Subcutaneous adipose tissue (tissue), 4 donors: ENCODE measurements at places on chromosomes 5 and 9. TPM values are rescaled to one million over a fixed set of nuclear protein-coding genes. Genes with fewer than 3 reads are reported as not detected.

PTGES gene
- total RNA-seq: 26.2 TPM

CCL28 gene
- total RNA-seq: 2.3 TPM

OBP2A gene
- total RNA-seq: not detected

ITGA2 gene
- 0.88 TPM for total RNA-seq

MLANA gene
- not detected for total RNA-seq

NPR3 gene
- 5.6 TPM for total RNA-seq

GMCL2 gene
- not detected for total RNA-seq

SDHA gene
- total RNA-seq: 104 TPM

ZFP2 gene
- total RNA-seq: 1.5 TPM

ATP10B gene
- not detected for total RNA-seq
